ENCODE measurements at places on chromosomes 1 and 21.

DNA sequence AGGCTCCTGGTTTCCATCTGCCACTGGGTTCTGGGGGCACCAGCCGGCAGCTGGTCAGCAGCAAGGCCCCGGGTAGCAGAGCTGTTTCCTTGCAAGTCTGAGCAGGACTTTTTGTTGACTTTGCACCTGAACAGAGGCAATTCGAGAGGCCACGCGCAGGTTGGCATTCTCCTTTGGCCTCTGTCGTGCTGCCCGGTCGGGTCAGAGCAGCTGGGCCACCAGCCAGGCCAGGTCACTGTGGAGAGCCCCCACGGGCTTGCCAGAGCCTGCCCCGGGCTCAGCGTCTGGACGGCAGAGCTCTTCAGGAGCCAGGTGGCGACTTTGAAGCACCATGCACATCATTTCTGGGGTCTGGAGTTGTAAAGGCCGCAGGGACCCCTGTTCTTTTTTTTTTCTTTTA, 28.4 kb upstream of the TMEM52 start:
- DNase-seq = no peak

GRCh38 chr1:31595836-31596736, 19.8 kb downstream of the TINAGL1 start:
- no peak for DNase-seq

GRCh38 chr1:240414237-240414636, 197.7 kb downstream of the GREM2 start:
- no peak for DNase-seq

- no peak for DNase-seq
These were observed 19.0 kb downstream of the FAM163A start for GRCh38 chr1:179761846-179762640.

DNA sequence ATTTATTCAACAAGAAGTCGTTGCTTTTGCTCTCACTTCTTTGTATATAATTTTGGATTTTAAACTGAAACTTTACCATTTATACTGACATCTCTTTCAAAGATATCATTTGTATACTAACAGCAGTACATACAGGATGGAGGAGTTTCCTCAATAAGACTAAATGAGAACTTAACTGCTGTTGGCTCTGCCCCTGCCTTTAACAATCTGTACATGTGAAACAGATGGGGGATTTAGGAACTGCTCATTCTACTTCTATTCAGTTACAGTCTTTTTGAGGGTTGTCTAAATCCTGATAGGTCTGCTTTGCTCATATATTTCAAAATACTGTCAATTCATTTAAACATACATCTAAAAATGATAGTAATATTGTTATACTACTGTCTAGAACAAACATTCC, 663.2 kb downstream of the ADGRL2 start:
- DNase-seq = no peak

- no peak for DNase-seq
These were observed 76.9 kb upstream of the RNPC3 start for GRCh38 chr1:103448560-103448959.

GRCh38 chr1:105636052-105636451, 1420.4 kb upstream of the PRMT6 start:
- no peak for DNase-seq

DNA sequence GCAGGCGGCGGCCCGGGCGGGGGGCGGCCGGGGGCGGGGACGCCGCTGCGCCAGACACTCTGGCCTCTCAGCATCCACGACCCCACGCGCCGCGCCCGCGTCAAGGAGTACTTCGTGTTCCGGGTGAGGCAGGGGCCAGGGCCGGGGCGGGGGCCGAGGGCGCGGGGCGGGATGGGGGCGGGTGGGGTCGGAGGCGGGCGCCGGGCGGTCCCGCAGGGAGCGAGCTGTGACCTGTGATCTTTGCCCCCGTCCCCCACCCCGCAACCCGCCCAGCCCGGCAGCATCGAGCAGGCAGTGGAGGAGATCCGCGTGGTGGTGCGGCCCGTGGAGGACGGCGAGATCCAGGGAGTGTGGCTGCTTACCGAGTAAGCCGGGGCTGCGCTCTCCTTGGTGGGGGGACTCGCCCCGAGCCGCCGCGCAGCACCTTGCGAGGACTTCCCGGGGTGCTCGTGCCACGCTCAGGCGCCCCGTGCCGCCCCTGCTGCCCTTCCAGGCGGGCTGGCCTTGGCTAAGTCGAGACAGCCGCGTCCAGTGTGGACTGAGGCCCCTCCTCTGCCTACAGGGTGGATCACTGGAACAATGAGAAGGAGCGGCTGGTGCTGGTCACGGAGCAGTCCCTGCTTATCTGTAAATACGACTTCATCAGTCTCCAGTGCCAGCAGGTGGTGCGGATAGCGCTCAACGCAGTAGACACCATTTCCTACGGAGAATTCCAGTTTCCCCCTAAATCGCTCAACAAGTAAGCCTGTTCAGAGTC, 514 bp downstream of the TPRG1L start:
- no peak for DNase-seq

DNA sequence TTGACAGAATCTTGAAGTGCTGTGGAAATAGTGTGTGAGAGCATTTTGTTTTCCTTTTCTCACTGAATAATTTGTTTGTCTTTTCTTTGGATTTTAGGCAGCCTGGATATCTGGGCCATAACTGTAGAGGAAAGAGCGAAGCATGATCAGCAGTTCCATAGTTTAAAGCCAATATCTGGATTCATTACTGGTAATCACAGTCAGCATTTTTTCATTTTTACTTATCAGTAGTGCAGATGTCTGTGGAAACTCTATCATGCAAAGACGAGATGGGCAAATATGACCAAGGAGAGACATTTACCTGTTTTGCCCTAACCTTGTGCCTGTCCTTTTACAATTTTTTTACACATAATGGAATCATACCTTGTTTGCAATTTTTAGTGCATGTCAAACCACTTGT, 78.8 kb downstream of the ITSN1 start:
- no peak for DNase-seq

DNA sequence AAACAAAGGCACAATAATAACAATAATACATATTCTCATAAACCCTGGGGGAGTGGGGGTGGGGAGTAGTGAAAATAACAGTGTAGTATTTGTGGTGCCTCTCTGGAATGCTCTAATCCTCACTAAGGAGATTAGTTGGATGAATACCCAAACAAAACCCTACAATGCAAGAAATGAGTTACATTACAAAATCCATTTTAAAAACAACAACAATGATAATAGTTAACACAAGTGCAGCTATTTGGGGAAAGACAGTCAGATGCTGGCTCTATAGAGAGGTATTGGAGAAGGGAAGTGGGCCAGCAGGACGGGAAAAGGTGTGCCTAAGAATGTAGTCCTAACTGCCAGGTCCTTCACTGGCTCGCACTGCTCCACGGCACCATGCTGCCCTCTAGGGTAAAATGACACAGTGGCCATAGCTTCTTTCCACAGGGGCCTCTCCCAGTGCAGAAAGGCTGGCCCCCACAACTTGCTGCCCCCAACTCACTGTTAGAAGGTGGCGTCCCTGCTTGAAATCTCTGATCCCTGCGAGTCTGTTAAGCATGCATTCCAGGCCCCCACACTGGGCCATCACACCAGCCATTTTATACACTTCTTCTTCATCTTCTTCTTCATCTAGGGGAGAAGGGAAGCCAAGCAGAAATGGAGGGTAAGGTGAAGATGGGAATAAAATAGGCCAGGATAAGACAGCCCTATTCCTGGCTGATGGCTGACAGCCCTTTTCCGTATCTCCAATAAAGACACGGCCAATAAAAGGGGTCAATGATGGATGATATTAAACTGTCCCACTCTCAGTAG, 113.8 kb downstream of the UBR4 start:
- peak; percentile 33 for DNase-seq

Data from CD4-positive, alpha-beta T cell treated with Interleukin-17A for 1 hour (primary cell).